Anterior cingulate cortex (tissue), 58 donors: ENCODE measurements at places on chromosomes 2 and 18.

GRCh38 chr2:162244541-162245031 lies 1.3 kb upstream of the FAP start:
- no peak for DNase-seq

- no peak for DNase-seq
Observed at GRCh38 chr2:144522176-144522896, 2.4 kb upstream of the ZEB2 start.

- no peak for DNase-seq
Observed at GRCh38 chr2:23420091-23420839, 35.3 kb downstream of the KLHL29 start.

DNA sequence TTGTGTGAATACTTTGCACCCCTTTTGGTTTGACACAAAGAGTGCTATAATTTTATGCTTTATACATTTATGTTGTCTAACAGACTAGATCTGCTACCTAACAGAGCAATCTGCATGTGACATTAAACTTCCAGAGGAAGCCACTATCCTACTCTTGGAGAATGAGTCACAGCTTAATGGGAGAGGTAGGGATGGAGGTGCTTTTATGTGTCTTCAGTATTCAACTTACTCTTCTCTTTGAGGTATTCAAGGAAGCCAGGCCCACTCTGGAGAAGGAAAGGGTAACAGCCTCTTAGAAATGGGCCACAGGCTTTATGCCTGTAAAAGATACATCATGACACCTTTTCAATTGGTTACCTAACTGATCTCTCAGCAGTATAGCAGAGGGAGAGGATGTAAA lies 85.8 kb upstream of the NEUROD1 start:
- DNase-seq: no peak

- DNase-seq: no peak
Observed at GRCh38 chr2:47177043-47177565, 22.0 kb upstream of the STPG4 start.

GRCh38 chr2:49111456-49111855 lies 42.9 kb downstream of the FSHR start:
- DNase-seq: no peak

- DNase-seq: no peak
Observed at GRCh38 chr18:9081940-9082339, 20.6 kb upstream of the NDUFV2 start.

DNA sequence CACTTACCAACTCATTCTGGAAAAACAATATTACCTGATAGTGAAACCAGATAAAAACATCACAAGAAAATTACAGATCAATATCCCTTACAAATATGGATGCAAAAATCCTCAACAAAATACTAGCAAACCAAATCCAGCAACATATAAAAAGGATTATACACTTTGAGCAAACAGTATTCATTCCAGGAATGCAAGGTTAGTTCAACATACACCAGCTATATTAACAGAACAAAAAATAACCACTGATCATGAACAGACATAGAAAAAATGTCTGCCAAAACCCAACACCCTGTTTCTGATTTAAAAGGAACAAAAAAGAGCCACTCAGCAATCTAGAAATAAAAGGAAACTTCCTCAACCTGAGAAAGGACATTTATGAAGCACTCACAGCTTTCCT lies 62.1 kb downstream of the TLK1 start:
- no peak for DNase-seq

DNA sequence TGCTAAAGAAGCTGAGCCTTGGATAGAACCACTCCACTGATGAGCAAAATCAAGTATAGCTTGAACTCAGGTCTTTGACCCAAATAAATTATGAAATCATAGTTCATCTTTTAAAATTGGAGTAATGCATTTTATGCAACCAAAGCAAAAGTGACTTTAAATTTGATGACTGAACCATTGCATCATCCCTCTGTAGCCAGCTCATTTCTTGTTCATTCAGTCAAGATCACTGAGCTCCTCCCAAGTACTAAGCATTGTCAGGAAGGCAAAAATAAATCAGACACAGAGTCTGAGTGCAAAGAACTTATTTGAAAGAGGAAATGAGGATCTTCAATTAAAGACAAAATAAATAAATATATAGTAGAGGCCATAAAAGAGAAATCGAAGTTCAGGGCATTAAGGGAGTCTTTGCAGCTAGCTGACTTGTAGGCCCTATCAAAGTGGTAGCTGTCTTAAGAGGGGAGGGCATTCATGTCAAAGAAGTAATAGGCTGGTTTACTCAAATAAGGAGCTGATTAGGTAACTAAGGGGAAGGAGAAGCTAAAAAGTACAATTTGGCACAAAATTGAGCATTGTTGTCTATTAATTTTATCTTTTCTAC lies 411.8 kb downstream of the MTX2 start:
- no peak for DNase-seq

DNA sequence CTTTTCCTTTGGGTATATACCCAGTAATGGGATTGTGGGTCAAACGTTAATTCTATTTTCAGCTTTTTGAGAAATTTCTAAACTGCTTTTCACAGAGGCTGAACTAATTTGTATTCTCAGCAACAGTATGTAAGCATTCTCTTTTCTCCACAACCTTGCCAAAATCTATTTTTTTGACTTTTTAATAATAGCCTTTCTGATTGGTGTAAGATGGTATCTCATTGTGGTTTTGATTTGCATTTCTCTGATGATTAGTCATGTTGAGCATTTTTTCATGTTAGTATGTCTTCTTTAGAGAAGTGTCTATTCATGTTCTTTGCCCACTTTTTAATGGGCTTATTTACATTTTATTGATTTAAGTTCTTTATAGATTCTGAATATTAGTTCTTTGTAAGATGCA lies 145.5 kb downstream of the TRABD2A start:
- DNase-seq: no peak

DNA sequence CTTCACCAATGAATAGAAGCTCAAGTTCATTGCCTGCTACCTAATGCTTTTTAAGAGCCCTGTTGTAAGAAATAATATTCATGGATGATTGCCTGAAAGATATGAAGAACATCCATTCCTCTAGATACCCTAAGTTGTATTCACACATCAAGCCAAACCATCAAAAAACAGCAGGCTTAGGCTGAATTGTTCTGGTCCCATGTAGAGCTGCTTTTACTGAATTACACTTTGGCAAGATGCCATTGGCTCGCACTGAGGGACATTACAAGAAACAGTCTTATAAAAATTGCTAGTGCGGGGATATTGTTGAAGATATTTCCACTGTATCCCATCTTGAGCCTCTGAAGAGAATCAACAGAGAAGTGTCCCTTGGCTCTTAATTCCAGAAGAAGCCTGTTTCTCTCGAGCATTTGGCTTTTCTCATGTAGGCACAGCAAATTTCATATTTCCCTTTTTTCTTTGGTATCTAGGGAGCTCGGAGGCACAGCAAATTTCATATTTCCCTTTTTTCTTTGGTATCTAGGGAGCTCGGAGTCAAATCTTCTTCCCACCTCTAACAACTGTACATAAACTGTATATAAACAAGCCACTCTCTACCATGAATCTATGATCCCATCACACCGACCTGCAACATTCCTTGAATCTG lies 107.5 kb downstream of the COLEC12 start:
- no peak for DNase-seq

DNA sequence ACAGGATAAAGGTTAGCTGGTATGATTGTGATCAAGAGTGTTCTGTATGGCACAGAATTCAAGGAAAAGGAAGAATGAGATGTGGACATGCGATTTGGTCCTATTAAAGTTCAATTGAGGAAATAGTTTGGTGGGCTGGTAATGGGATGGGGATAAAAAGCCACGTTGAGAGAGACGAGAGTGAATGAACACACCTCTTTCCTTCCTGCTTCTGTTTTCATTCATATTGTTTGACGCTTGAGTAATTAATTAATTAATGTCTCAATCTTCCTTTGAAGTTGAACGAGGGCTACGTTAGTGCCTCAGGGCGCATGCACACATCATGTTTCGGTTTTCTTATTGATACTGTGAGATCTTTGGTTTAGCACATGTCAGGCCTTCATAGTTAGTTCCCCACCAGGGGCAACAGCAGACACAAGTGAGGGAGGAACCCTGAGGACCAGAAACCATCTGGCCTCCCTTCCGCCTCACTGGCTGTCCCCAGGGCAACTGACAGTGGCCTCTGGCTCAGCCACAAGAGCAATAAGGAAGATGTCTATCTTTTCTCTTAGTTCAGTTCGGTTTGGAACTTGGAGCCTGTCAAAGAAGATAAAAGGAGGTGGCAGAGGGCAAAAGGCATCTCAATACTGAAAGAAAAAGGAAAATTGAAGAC lies 116.0 kb downstream of the LIPG start:
- no peak for DNase-seq

DNA sequence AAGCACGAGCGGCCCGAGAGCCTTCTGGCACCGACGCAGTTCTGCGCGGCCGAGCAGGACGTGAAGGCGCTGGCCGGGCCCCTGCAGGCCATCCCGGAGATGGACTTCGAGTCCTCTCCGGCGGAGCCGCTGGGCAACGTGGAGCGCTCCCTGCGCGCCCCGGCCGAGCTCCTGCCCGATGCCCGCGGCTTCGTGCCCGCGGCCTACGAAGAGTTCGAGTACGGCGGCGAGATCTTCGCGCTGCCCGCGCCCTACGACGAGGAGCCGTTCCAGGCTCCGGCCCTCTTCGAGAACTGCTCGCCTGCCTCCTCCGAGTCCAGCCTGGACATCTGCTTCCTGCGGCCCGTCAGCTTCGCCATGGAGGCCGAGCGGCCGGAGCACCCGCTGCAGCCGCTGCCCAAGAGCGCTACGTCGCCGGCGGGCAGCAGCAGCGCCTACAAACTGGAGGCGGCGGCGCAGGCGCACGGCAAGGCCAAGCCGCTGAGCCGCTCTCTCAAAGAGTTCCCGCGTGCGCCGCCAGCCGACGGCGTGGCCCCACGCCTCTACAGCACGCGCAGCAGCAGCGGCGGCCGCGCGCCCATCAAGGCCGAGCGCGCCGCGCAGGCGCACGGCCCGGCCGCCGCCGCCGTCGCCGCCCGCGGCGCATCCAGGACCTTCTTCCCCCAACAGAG lies 70.4 kb downstream of the ARHGEF33 start:
- DNase-seq: no peak

- DNase-seq: no peak
Observed at GRCh38 chr18:43800584-43800983, 523.3 kb upstream of the SYT4 start.

GRCh38 chr2:66872081-66872985 lies 437.4 kb downstream of the MEIS1 start:
- no peak for DNase-seq

DNA sequence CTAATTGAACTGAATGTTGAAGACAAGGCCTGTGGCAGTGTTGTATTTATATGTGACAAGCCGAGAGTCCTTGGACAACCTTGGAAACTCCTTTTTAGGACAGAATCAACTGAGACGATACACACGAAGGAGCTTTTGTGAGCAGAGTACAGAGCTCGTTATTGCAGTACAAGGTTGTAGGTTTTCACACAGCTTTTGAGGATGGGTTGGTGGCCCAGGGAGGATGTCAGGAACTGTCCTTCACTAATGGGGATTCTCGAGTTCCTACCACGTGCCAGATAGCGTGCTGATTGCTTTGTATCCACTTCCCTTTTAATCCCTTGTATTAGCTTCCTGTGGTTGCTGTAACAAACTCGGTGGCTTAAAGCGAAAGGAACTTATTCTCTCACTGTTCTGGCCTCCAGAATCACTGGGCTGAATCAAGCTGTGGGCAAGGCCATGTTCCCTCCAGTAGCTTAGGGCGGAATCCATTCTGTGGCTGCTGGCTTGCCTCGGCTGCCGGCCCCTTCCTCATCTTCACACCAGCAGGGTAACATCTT lies 20.2 kb downstream of the INPP4A start:
- no peak for DNase-seq

DNA sequence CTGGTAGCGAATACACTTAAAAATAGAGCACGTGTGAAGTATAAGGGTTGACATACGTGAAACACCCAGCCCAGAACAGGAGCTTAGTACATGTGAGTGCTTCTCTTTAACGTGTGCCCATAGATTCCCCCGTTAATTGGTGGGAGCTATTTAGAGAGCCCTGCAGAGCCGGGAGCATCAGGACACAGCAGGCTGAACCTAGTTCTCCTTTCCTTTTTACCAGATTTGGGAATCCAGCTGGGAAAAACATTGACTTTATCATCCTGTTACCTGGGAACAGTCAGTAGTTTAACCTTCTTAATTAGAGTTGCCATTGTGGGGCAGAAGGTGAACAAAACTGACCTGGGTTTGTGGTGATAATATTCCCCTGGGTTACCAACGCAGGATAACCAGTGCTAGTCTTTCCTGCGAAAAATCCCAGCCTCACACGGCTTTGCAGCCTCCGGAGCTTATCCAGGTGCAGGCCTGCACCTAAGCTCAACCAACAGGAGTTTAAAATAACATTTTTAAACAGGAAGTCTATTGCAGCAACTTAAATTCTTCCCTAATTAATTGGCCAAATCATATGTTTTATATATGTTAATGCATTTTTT lies 78.1 kb upstream of the SPTBN1 start:
- DNase-seq: no peak

DNA sequence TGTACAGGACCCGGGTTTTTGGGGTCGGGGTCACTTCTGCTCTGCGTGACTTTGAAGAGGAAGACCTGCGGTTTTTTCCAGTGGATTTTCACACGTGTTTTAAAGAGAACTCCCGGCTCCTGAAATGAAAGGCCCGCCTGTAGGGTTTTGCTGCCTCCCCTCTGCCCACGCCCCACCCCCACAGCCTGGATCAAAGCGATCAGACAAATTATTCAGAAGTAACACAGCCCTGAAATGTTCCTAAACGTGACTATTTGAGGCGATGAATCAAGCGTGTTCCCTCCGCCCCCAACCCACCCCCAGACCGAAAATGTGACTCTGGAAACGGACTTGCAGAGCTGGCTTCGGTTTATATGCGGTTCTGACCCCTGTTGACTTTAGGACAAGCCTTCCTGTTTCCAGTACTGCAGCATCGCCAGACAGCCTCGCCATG lies 28.7 kb upstream of the SMIM21 start:
- DNase-seq: no peak

GRCh38 chr2:239050252-239050649 lies 202.4 kb downstream of the TWIST2 start:
- no peak for DNase-seq

GRCh38 chr18:55064760-55065159 lies 105.5 kb upstream of the CCDC68 start:
- DNase-seq: no peak

- DNase-seq: no peak
Observed at GRCh38 chr18:9961041-9961440, 47.2 kb downstream of the VAPA start.

- no peak for DNase-seq
Observed at GRCh38 chr2:234292205-234292961, 204.5 kb downstream of the ARL4C start.

DNA sequence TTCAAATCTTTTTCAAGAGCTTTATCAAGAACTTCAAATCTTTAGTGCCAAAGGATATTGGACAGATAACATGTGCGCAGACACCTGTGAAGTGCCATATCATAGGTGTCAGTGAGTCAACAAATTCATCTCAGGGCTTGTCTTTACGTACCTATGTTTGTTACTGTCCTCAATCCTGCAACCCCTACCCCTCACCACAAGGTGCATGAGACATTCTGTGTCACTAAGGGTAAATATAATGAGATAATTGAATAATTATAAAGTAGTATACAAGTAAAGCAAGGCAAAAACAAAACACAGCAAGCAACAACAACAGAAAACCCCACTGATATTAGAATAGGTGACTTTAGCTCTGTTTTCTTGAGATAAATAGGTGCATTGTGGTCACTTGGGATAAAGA lies 1495.8 kb upstream of the TMEFF2 start:
- DNase-seq: no peak

- no peak for DNase-seq
Observed at GRCh38 chr18:48676346-48676745, 137.5 kb downstream of the CTIF start.
